ENCODE measurements at places on chromosomes 1 and 21. TPM values are rescaled to one million over a fixed set of nuclear protein-coding genes. Genes with fewer than 3 reads are reported as not detected.

DNA sequence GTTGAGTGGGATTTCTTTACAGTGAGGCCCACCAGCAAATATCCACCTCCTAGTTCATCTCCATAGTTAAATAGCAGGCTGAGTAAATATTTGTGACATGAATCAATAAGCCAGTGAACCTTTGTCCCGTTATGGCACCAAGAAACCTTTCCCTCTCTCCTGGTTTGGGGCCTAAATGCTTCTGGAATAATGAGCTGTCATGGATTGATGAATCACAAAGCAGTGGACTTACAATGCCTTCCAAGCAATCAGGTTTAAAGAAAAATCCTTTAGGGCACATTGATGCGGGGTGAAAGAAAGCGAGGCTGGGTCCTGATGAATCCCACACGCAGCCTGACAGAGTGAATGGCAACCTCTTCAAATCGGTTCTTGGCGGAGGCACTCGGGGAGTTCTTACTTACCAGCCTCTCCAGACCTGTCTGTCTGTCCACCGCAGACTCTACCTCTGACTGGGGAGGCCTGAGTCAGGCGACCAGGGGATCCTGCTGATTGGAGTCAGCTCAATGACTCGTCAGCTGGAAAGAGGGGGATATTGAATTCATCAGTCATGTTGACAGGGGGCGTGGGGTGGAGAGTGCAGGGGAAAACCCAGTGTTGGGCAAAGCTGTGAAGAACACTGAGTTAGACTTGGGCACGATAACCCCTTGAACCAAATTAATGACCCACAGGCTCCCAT is 247.3 kb downstream of the PLPP3 start:
- no peak overlapping the region for H3K4me3 ChIP-seq
- H3K27me3 ChIP-seq, result no peaks in the 10 kb centered on the region
- H3K27ac ChIP-seq, result no peak overlapping the region
- peaks cover 3% of the 10 kb centered on the region for H3K4me1 ChIP-seq

GRCh38 chr1:229349463-229350385 is 6.9 kb upstream of the CCSAP start:
- no peak for DNase-seq
- peaks cover 4% of the 10 kb centered on the region for H3K27me3 ChIP-seq
- H3K4me1 ChIP-seq, result no peaks in the 10 kb centered on the region
- no peak overlapping the region for H3K27ac ChIP-seq
- no peaks in the 10 kb centered on the region for H3K36me3 ChIP-seq
- H3K4me3 ChIP-seq, result no peak overlapping the region

DNA sequence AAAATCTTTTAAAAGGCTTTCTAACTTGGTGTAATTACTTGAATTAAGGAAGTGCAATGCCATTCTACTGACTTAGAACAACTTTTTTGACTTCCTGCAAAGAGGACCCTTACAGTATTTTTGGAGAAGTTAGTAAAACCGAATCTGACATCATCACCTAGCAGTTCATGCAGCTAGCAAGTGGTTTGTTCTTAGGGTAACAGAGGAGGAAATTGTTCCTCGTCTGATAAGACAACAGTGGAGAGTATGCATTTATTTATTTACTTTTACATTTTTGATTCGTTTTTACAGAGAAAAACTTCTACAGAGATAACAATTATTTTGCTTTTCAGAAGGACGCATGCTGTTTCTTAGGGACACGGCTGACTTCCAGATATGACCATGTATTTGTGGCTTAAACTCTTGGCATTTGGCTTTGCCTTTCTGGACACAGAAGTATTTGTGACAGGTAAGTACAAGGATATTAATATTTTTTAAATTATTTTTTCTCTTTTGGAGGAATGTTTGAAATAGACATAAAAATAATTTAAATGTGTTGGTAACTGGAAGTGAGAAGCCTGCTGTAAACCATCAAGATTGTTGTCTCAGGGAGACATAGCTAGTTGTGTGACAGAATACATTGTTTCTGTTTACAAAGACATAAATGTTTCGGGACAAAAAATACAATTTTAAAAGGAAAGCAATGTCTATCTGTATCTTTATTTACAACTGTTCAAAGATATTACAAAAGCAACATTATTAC is at the start of gene PTPRC:
TSS of gene PTPRC (plus strand) at position 147 of the 742 bp plus-strand sequence. CDS start at position 376, 229 bp downstream.
- H3K27ac ChIP-seq, result no peak within 1 kb of the TSS
- no peaks in the 10 kb centered on the region for H3K4me1 ChIP-seq
- no peaks in the 10 kb centered on the region for H3K27me3 ChIP-seq

The PLA2G2C gene
- not detected for total RNA-seq

The LDLRAD2 gene
- 1.2 TPM for total RNA-seq

The PROK1 gene
- total RNA-seq, result 0.12 TPM

The TAL1 gene
- not detected for total RNA-seq

GRCh38 chr1:232300466-232300865 is 329.5 kb downstream of the SIPA1L2 start:
- no peaks in the 10 kb centered on the region for H3K36me3 ChIP-seq
- no peaks in the 10 kb centered on the region for H3K27me3 ChIP-seq
- no peak overlapping the region for H3K4me3 ChIP-seq
- no peak overlapping the region for H3K27ac ChIP-seq
- no peaks in the 10 kb centered on the region for H3K4me1 ChIP-seq

DNA sequence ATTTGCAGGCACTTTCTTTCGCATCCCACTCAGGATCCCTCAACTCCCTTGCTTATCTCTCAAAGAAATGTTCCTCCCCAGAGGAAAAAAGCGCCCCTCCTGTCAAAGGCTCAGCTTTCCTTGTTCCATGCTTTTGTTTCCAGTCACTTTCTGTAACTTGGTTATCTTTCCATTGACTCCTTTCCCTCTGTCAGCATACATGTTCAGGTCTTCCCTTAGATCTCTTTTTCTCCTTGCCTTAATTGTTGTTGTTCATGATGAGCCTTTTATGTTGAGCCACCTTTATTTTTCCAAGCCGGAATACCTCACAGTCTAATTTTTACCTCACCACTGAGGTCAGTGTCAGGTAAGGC is 46.5 kb upstream of the PODN start:
- H3K36me3 ChIP-seq, result no peaks in the 10 kb centered on the region
- H3K27me3 ChIP-seq, result no peaks in the 10 kb centered on the region
- no peak overlapping the region for H3K27ac ChIP-seq
- DNase-seq, result no peak

The PPM1J gene
- 1.8 TPM for total RNA-seq

The TLCD4 gene
- 3.2 TPM for total RNA-seq

The CDK11A gene
- 16.6 TPM for total RNA-seq

The SNX27 gene
- total RNA-seq, result 30.5 TPM

- peak overlapping the region; percentile 85 for H3K4me3 ChIP-seq
- peaks cover 6% of the 10 kb centered on the region for H3K4me1 ChIP-seq
- no peak overlapping the region for H3K27ac ChIP-seq
- peak; percentile 20 for DNase-seq
Observed at GRCh38 chr21:32278103-32278502, 746 bp downstream of the MIS18A start.

- no peaks in the 10 kb centered on the region for H3K4me1 ChIP-seq
- no peak overlapping the region for H3K4me3 ChIP-seq
- DNase-seq, result no peak
- H3K36me3 ChIP-seq, result no peaks in the 10 kb centered on the region
Observed at GRCh38 chr1:59776960-59777852, 37.5 kb upstream of the HOOK1 start.

GRCh38 chr1:159737238-159737916 is 23.0 kb upstream of the CRP start:
- no peaks in the 10 kb centered on the region for H3K4me1 ChIP-seq
- no peak overlapping the region for H3K4me3 ChIP-seq
- H3K27ac ChIP-seq, result no peak overlapping the region
- H3K36me3 ChIP-seq, result no peaks in the 10 kb centered on the region

The OR6N1 gene
- total RNA-seq, result not detected
